ENCODE measurements at places on chromosomes 6 and 20. TPM values are rescaled to one million over a fixed set of nuclear protein-coding genes. Genes with fewer than 3 reads are reported as not detected.

DNA sequence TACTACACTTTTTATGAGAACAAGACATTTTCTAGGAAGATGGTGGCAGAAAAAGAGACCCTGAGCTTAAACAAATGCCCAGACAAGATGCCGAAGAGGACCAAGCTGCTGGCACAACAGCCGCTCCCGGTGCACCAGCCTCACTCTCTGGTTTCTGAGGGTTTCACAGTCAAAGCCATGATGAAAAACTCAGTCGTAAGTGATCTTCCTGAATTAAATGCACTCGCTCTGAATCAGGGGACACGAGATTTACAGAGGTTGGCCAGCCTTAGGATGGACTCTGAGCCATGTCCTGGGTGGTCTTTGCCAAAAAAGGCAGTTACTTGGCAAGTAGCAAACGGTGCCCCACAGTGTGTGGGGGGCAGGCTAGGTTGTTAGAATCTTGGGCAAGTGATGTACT is 423 bp downstream of the PACRG start:
- no peak for DNase-seq

GRCh38 chr20:51359947-51360346 is 182.6 kb downstream of the NFATC2 start:
- DNase-seq: no peak

ADGRF1 gene
- total RNA-seq: not detected

CTAGE9 gene
- not detected for total RNA-seq

GRCh38 chr6:138671351-138671750 is 102.2 kb upstream of the CCDC28A start:
- DNase-seq: no peak

MMP24 gene
- total RNA-seq: 0.10 TPM

GRCh38 chr6:109000289-109000688 is 94.4 kb downstream of the SESN1 start:
- DNase-seq: no peak

GRCh38 chr20:25380945-25381614 is 9.6 kb downstream of the ABHD12 start:
- no peak for DNase-seq

- peak; percentile 77 for DNase-seq
These were observed 20.3 kb downstream of the SNTA1 start for GRCh38 chr20:33423141-33423834.
